ENCODE measurements at places on chromosomes 5 and 9. TPM values are rescaled to one million over a fixed set of nuclear protein-coding genes. Genes with fewer than 3 reads are reported as not detected.

- no peak for DNase-seq
Observed at GRCh38 chr5:131968396-131968954, 23.0 kb upstream of the MEIKIN start.

- no peak for DNase-seq
Observed at GRCh38 chr5:122187426-122187825, 58.1 kb downstream of the ZNF474 start.

GRCh38 chr5:173458828-173459609 lies 130.8 kb upstream of the STC2 start:
- no peak for DNase-seq

GRCh38 chr5:61575103-61575502 lies 243.0 kb downstream of the ZSWIM6 start:
- no peak for DNase-seq

- peak; percentile 92 for DNase-seq
Observed at GRCh38 chr5:124649491-124650146, 96.8 kb downstream of the ZNF608 start.

DNA sequence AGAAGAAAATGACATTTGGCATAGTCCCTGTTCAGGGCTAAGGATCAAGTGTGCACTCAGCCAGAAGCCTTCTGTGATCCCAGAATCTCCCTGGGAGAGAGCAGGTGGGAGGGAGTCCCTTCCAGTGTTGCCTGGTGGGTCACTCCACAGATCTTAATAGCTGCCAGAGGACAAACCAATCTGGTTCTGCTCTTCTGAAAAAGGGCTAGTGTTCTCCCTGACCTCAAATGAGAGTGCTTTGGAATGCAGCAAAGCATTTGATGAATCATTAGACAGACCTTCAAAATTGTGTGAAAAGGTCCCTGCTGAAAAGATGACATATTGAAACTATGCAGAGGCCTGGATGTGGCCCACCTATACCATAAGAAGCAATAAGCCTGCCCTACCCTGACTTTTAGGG lies 339.7 kb downstream of the TMEM232 start:
- no peak for DNase-seq

- DNase-seq = no peak
Observed at GRCh38 chr5:21776466-21776865, 1076.7 kb downstream of the CDH12 start.

The PPP1R26 gene
- total RNA-seq = 0.69 TPM

DNA sequence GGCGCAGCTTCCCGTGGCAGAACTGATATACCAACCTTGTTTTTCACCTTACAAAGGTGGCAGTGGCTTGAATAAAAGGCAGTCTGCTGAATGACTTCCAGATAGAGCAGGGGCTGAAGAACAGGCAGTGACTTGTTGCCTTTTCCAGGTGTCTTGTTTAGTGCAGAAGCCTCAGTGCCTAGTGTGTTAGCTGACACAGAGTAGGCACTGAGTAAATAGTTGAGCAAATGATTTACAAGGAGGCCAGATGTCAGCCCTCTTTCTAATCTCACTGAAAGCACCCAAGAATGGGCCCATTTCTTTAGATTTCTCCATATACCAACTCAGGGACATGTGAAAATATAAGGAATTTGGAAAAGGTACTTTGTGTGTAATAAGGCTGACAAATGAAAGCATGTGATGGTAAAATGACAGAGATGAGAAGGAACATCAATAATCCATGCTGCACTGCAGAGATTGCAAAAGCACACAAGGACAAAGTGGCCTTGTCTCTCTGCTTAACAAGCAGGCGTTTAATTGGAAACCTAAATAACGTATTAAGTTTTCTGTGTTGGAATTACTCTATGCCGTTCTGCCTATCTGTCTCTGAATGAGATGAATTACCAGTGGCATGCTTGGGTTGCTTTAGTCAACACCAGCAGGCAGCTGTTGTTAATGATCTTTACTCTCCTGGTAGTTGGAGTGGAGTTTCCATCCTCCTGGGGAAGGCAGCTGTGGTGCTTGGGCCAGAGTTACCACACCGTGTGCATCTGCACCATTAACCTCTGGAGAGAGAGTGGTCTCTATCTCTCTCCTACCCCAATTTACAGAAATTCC lies 360.1 kb upstream of the C9orf72 start:
- DNase-seq = no peak

DNA sequence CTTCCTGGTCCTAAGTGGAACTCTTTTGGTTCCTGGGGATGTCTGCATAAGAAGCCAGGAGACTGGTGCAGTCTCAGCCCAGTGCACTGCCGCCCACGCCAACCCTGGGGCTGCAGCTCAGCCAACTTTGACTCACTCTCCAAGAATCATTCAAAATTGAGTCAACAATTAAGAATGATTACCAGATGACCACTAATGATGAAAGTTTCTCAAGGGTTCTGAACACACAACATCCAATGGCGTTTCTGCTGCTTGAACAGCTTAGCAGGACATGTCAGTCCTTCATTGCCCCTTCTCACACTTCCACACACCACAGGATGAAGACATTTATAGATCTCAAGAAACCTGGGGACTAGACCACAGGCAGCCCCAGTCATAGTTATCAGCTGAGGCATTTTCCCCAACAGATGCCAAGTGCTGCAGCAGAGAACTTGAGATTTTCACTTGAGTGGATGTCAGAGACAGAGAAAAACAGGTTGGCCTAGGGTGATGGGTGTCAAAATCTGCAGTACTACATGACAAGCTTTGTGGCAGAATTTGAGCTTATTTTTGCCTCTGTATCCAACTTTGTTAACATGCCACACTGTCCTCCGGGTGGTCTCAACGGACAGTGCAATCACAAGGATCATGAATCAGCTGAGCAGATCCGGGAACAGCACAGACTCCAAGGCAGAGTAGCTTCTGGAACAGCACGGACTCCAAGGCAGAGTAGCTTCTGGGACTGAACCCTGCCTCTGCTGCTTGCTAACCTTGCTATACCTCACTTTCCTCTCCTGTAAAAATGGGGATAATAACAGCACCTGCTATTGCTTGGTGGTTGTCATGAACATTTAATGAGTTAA lies 356.1 kb downstream of the SPOCK1 start:
- no peak for DNase-seq

- no peak for DNase-seq
Observed at GRCh38 chr5:154513669-154514084, 35.6 kb upstream of the HAND1 start.

GRCh38 chr5:79488775-79489174 lies 25.2 kb downstream of the HOMER1 start:
- DNase-seq = no peak

GRCh38 chr9:127181595-127182190 lies 59.3 kb upstream of the ANGPTL2 start:
- no peak for DNase-seq

The ARL14EPL gene
- not detected for total RNA-seq

- DNase-seq = no peak
Observed at GRCh38 chr5:77774981-77775789, 954 bp downstream of the TBCA start.

- DNase-seq = no peak
Observed at GRCh38 chr9:107504585-107505455, 15.3 kb upstream of the KLF4 start.

- DNase-seq = no peak
Observed at GRCh38 chr9:83714329-83714728, 6.6 kb upstream of the UBQLN1 start.

DNA sequence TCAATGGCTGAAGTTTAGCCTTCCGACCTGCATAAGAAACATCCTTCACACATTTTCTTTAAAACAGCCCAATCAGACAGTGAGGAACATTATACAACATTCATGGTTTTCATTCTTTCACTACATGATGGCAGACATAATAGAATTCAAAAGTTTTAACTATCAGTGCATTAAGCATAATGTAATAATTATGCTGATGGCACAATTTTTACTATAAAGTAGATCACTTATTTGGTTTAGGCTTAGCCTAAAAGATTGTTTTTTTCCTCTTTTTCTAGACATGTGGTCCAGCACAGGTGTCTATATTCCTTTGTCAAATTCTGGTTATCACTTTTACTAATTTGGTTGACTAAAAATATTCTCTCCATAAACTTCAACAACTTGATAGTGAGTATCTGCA lies 46.5 kb downstream of the EFNA5 start:
- DNase-seq = no peak

The GABRP gene
- total RNA-seq = not detected

The LIFR gene
- 0.12 TPM for total RNA-seq

- DNase-seq = peak; percentile 69
Observed at GRCh38 chr9:72586388-72587130, 65.2 kb downstream of the TMC1 start.

- DNase-seq = no peak
Observed at GRCh38 chr9:73148447-73148937, 3.2 kb upstream of the ANXA1 start.

The HARS2 gene
- total RNA-seq = 29.6 TPM

The CSF1R gene
- total RNA-seq = not detected

The LHX2 gene
- total RNA-seq = not detected

DNA sequence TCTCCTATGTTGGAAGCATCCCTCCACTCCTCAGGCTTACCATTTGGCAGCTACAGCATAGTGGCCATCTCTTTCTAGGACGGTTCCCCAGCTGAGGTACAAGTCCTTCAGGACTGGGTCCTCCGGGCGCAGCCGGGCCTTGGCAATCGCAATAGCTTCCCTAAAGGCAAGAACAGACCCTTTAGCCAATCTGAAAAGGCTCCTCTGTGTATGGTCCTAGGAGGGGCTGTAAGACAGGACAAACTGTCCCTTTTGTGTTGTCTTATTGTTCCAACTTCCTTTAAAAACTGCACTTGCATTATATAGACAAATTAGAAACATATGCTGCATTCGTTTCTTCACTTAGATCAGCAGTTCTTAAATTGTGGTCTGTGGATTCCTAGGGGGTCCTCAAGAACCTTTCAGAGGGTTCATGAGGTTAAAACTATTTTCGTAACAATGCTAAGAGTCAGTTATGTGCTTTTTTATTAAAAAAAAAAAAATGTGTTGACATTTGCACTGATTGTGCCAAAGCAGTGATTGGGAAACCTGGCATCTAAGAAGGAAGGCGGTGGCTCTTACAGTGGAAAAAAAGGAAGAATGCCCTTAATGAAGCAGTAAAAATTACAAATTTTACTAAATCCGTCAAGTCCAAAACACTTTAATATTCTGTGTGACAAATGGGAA lies 38.7 kb downstream of the GEMIN5 start:
- DNase-seq = no peak

The PLGRKT gene
- 54.4 TPM for total RNA-seq

DNA sequence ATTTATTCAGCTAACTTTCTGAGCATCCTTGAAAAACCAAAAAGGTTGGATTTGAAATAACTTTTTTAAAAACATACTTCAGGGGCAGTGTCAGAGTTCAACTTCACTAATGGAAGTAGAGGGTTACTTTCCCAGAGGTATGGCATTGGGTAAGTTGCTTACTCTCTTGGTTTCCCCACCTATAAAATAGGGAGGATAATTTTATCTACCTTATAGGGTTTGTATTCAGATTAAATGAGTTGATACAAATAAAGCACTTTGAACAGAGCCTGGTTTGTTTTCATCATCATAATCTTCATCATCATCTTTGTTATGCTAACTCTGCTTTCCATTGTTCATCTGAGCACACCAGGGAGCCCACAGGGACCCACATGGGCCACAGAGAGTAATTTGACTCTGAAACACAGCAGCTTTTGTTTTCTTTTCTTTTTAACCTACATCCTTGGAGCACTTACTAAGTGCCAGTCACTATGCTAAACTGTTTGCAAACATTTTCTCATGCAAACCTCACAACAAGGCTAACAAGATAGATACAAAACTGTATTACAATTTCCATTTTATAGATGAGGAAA lies 179.1 kb upstream of the SLC24A2 start:
- no peak for DNase-seq

The PAEP gene
- total RNA-seq = not detected

GRCh38 chr5:78331523-78332080 lies 28.8 kb upstream of the SCAMP1 start:
- DNase-seq = no peak

DNA sequence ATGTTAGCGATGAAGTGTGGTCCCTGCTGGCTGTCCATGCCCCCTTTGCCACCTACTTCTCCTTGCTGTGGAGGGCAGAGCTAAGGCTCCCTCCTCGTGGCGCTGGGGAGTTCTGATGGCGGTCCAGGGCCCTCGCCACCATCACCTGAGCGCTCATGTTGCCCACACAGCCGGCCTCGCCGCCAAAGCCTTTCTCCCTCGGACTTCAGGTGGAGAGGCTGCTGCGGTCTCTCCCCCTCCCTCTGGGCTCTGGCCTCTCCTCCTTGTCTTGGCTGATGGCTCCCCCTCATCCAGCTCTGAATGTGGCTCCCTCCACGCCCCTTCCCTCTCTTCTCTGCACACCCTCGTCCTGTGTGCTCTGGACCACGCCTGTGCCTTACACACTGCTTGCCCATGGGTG lies 14.5 kb upstream of the LPCAT1 start:
- no peak for DNase-seq

- DNase-seq = no peak
Observed at GRCh38 chr9:86909388-86909787, 37.9 kb downstream of the GAS1 start.

GRCh38 chr5:173396311-173396993 lies 68.2 kb upstream of the STC2 start:
- DNase-seq = no peak

DNA sequence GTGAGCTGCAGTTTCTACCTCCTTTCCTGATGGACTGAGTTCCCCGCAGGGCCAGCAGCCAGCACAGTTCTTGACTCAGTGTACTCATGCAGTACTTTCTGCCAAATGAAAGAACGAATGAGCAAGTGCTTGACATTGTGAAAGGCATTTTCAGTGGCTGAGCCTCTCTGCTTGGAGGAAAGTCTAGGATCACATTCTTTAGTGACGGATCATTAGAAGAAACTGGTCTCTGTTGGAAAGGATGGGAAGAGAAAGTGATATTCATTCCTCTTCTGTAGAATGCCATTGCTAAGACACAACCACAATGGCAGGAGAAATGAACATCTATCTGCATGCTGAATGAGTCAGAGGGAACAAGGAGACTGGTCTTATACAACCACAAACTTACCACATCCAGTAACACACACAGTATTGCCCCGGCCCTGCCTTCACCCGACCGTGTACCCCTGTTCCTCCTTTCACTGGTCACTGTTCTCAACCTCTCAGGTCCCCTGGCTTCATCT lies 206.9 kb downstream of the CRB2 start:
- DNase-seq = peak; percentile 59

The DPM2 gene
- 65.1 TPM for total RNA-seq

The NOL6 gene
- 86.7 TPM for total RNA-seq

The NSMF gene
- total RNA-seq = 68.6 TPM

The TSSK1B gene
- total RNA-seq = not detected

GRCh38 chr5:81134066-81134465 lies 99.1 kb upstream of the CKMT2 start:
- DNase-seq = no peak

The IL6ST gene
- total RNA-seq = 65.1 TPM

The PTGES2 gene
- total RNA-seq = 84.6 TPM

The IL4 gene
- 20.5 TPM for total RNA-seq

- peak; percentile 80 for DNase-seq
Observed at GRCh38 chr5:151214614-151215545, 9.0 kb downstream of the CCDC69 start.

The SLC46A2 gene
- not detected for total RNA-seq

GRCh38 chr9:36191290-36191645 lies 547 bp downstream of the CLTA start:
- peak; percentile 86 for DNase-seq

The ANKRD34B gene
- not detected for total RNA-seq

Data from activated CD4-positive, alpha-beta T cell treated with anti-CD3 and anti-CD28 coated beads, Interleukin-2, amount 10 ng/mL, durations not matched to agents 24 days and 14 days (primary cell).